ENCODE measurements at places on chromosomes 6 and 20.
A peak's percentile ranks its signal among the peaks of the same experiment; 100 is the strongest.

DNA sequence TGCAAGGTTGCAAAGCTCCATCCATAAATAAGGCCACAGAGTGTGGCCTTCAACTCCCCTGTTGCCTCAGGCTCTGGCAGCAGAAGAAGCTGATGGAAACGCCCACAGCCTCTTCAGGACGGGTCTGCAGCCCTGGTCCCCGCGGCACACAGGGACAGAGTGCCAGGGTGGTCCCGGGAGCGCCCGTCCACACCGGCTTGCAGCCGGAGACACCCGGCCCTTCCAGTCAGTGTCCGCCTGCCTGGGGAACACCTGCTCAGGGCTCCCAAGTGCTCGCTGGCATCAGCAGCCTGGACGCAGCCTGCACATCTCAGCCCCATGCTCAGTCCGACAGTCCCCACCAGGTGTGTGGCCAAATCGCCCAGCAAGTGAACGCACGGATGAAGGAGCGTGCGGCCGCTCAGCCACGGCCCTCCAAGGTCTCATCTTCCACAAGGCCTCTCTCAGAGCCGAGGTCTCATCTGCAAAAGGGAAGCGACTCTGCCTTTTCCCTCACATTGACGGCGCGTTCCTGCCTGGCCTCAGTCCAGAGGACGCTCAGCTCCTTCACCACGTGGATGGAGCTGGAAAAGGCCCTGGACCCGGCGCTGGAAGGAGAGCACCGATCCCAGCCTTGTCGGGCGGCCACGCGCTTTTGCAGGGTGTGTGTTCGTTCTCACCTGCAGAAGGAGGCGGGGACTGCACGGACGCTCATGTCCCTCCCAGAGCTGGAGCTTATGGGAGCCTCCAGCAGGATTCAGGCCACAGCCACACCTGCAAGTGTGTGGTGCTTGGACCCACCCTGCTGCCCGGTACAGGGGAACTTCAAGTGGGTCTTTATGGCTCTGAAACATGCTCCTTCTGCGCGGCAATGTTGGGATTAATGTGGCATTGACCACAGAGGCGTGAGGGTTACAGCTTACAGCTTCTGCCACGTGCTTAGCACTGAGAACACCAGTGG lies 180.4 kb downstream of the DLL1 start:
- peak; percentile 5 for DNase-seq

- DNase-seq = no peak
These were observed at the start of gene BHLHE23 for GRCh38 chr20:63006540-63007359. Gene BHLHE23, minus strand, starts transcription at chr20:63006964. Its CDS starts 190 bp downstream, at chr20:63006774.

GRCh38 chr20:44253528-44253927 lies 6.4 kb downstream of the GDAP1L1 start:
- no peak for DNase-seq

- no peak for DNase-seq
These were observed 8.2 kb downstream of the GCNT2 start for GRCh38 chr6:10529231-10529801.

Measured in activated CD4-positive, alpha-beta T cell treated with anti-CD3 and anti-CD28 coated beads for 1 hour (primary cell).